Myocyte (in vitro differentiated cells): ENCODE measurements at places on chromosomes 13 and 19.

DNA sequence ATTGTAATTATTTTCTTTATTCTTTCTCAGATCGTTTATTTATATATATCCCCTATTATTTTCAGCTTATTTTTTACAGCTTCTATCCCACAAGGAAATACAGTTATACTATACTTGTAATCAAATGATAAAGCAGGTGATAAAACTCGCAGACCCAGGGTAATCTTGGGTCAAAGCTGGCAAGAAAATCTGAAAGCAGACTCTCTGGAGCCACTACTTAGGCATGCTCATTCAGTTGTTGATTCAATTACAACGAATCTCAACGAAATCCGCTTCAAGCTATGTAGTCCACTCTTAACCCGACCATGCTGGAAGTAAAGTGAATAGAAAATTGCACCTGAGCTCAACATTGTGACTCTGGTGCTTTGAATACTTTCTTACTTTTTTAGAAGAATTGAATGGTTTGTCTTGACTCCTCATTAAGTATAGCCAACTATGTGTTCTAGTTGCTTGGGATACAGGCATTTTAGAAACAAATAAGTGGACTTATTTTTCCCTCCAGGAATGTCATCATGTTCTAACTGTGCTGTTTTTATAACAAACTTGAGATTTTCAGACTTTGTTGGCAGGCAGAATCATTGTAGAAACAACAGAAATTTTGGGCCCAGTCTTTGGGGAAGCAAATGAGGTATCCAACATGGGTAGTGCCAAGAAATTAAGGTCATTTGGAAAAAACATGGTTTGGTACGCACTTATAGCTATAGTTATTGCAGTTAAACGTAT is 21.4 kb downstream of the ESD start:
- no peak for DNase-seq

GRCh38 chr19:10881403-10882107 is 10.2 kb downstream of the CARM1 start:
- no peak for DNase-seq

- DNase-seq = no peak
Observed at GRCh38 chr13:30052120-30052519, 201.7 kb upstream of the UBL3 start.

DNA sequence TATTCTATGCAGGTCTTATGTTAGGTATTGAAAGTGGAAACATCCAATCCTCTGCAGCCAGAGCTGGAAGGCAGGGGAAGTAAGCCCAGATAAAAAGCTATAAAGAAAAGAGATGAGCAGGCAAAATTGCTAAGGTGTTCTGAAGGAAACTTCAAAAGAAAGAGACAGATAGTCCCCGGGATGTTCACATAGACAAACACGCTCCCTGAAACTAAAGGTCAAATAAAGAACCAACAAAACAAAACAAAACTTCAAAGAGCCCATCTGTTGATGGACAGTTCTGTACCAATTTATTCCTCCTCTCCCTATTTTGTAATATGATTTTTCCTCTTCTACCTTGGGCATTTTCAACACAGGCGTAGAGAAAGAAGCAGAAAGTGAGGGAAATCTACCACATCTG is 11.3 kb upstream of the NDFIP2 start:
- no peak for DNase-seq

DNA sequence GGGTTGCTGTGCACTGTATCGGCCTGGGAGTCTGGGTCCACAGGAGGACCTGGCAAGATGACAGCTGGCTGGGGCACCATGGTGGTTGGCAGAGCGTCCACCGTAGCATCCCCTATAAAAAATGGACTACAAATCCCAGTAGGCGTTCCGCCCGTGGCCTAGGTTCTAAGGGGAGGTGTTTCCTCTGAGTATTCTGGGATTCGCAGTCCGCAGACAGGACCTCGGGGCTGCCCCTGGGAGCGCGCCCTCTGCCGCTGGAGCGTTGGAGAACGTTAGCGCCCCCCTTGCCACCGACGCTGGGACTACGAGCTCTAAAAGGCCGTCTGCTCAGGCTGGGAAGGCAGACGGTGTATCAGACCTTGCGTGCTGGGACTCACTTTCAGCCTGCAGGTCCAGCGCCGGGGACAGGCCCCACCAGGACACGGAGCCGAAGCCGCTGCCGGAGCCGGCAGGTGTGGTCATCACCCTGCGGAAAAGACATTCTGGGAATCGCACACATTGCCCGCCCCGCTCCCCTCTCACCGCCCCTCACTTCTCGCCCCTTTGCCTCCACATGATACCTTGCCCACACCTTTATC is 372 bp downstream of the DNAAF3 start:
- peak; percentile 87 for DNase-seq

GRCh38 chr13:43911871-43912270 is 32.2 kb downstream of the LACC1 start:
- no peak for DNase-seq

GRCh38 chr19:7421941-7422744 is 66.7 kb downstream of the PEX11G start:
- DNase-seq = no peak

DNA sequence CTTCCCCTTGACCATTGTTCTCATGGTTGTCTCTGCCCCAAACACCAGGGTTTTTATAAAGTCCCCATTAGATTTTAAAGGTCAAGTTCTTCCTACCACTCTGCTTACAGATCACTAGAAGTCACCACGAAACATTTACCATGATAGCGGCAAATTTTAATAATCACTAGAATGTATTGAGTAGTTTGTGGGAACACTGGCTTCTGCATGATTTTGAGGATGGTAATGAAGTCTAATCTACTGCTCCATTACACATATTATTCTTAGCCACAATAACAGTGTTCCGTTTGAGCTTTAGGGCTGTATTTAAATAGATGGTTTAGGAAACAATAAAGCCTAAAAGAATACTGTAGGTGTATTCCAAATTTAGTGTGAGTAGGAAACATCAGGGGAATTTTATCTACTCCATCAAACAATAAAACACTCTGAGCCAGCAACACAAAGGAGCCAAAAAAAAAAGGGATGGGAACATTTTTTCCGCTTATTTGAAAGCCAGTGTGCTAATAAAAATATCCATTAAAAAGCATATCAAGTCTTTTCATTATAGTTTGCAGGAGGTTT is 49.7 kb downstream of the KLF12 start:
- DNase-seq = no peak

DNA sequence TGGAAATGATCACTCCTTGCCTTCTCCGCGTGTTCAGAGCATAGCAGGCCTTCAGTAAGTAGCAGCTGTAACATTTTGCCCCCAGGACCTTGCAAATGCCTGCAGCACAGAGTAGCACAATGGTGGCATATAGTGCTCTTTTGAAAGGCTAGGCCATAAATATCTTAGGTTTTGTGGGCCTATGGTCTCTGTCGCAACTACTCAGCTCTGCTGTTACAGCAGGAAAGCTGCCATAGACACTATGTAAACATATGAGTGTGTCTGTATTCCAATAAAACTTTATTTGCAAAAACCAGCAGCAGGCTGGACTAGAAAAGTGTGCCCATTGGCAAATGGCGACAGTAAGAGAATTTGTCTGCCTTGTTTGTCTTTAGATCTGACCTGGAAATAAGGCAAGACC is 9.4 kb downstream of the ITPKC start:
- no peak for DNase-seq

GRCh38 chr13:28488376-28489005 is 6.4 kb downstream of the FLT1 start:
- DNase-seq = no peak

- no peak for DNase-seq
Observed at GRCh38 chr19:18656337-18657086, 19.7 kb downstream of the KLHL26 start.

DNA sequence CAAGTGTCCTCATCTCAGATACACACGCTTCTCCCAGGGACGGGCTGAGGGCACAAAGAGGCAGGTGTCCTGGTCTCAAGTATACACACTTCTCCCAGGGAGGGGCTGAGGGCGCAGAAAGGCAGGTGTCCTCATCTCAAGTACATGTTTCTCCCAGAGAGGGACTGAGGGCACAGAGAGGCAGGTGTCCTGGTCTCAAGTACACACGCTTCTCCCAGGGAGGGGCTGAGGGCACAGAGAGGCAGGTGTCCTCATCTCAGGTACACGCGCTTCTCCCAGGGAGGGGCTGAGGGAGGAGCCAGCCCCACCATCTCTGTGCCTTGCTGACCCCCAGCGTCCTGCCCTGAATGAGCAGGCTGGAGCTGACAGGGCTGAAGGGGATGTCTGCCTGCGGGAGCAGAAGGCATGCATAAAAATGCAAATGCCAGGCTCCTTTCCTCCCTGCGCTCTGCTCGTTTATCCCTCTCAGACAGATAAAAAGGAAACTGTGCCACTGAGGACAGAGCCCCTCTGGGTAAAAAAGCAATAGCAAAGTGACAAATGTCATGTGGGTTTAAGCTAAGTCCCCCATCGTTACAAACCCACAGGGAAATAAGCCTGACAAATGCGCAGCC is 96.1 kb upstream of the UQCRFS1 start:
- no peak for DNase-seq

GRCh38 chr13:111046590-111047141 is 68.4 kb upstream of the ARHGEF7 start:
- DNase-seq = peak; percentile 100

- DNase-seq = peak; percentile 36
Observed at GRCh38 chr19:48867123-48867745, 1.2 kb downstream of the PLEKHA4 start.

DNA sequence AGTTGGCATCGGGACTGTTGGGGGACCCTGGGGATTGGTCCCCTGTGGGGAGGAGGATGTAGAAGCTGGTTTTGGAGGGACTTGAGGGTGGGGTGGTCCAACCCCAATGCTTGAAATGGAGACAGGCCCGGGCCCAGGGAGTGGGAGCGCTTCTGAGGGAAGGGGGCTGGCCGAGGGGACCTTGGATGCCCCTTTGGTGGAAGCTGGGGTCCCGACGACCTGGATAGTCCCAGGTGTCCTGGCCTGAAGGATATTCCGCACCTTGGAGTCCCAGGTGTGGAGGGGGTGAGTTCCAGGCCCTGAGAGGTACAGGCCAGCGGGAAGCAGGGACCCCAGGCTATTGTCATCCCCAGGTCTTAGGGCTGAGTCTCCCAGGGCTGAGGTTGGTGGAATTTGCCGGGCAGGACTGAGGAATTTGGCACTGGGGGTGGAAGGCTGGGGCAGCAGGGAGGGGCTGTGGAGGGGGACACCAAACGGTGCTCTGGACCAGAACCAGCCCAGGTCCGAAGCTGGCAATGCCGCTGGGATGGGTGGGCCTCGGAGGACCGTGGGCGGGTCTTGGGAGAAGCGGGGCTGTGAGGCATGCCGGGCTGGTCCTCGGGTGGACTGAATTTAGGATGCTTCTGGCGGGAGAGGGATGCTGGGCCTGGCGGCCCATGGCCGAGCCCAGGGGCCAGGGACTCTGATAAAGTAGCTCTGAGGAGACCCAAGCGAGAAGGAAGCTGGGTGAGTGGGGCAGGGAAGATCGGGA is 1.8 kb downstream of the HDGFL2 start:
- no peak for DNase-seq

- DNase-seq = no peak
Observed at GRCh38 chr19:6235031-6235951, 44.5 kb downstream of the MLLT1 start.

- no peak for DNase-seq
Observed at GRCh38 chr19:16141043-16141442, 2.4 kb upstream of the HSH2D start.

GRCh38 chr13:80070024-80070703 is 270.8 kb downstream of the SPRY2 start:
- DNase-seq = no peak

- DNase-seq = no peak
Observed at GRCh38 chr13:48000559-48001113, 437 bp downstream of the SUCLA2 start.

DNA sequence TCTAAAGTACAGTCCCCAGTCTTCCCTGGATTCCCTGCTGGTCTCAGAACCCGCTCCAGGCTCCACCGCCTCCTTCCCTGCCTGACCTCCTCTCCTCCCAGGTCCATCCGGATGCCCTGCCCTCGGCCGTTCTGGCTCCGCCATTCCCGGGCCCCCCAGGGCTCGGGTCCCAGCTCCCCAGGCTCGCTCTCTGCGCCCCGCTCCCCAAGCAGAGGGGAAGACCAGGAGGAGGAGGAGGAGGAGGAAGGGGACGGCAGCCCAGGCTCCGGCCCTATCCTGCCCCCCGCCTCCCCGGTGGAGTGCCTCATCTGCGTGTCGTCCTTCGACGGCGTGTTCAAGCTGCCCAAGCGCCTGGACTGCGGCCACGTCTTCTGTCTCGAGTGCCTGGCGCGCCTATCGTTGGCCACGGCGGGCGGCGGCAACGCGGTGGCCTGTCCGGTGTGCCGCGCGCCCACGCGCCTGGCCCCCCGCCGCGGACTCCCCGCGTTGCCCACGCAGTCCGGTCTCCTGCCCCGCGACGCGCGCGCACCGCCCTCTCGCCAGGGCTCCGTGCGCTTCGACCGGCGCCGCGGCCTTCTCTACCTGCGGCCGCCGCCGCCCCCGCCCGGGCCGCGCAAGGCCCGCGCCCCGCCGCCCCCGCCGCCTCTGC is 647 bp downstream of the RNF225 start:
- DNase-seq = no peak

GRCh38 chr13:113970810-113971470 is 2.9 kb downstream of the C13orf46 start:
- no peak for DNase-seq

GRCh38 chr13:97241761-97242160 is 19.6 kb downstream of the MBNL2 start:
- DNase-seq = no peak

DNA sequence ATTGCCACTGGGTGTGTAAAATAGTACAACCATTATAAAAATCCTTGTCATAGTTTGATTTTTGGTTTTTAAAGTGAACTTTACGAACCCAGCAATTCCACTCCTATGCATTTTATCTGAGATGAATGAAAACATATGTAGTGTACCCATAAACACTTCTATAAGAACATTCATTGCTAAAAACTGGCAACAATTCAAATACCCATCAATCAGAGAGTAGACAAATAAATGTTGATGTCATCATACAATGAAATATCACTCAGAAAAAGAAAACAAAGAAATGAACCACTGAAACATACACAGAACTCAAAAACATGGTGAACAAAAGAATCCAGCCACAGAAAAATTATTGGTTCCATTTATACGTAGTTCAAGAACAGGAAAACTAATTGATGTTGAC is 202.3 kb downstream of the ABCC4 start:
- no peak for DNase-seq

GRCh38 chr13:100356889-100357288 is 231.7 kb downstream of the GGACT start:
- DNase-seq = no peak

GRCh38 chr13:112968380-112968909 is 569 bp upstream of the MCF2L start:
- peak; percentile 43 for DNase-seq

- no peak for DNase-seq
Observed at GRCh38 chr19:33366897-33367296, 6.6 kb upstream of the CEBPG start.

- DNase-seq = peak; percentile 86
Observed at GRCh38 chr19:11887611-11888531, at the start of gene ZNF69. ZNF69 (plus strand) TSS chr19:11887782; CDS start chr19:11887924, 142 bp downstream.

DNA sequence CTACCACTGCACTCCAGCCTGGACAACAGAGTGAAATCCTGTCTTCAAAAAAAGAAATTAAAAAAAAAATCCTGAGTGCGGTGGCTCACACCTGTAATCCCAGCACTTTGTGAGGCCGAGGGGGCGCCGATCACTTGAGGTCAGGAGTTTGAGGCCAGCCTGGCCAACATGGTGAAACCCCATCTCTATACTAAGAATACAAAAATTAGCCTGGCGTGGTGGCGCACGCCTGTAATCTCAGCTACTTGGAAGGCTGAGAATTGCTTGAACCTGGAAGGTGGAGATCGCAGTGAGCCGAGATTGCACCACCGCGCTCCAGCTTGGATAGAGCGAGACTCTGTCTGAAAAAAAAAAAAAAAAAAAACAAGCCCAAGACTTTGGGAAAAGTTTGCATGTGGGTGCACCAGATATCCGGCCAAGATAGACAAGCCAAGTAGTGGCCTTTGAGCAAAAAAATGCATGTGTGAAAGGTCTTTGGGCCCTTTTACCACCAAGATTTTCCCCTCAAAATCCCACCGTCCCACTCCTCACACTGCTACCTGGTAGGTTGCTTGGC is 5.7 kb downstream of the DNAJB1 start:
- DNase-seq = no peak
